Foreskin keratinocyte (primary cell): ENCODE measurements at places on chromosomes 4 and X. TPM values are rescaled to one million over a fixed set of nuclear protein-coding genes. Genes with fewer than 3 reads are reported as not detected.

DNA sequence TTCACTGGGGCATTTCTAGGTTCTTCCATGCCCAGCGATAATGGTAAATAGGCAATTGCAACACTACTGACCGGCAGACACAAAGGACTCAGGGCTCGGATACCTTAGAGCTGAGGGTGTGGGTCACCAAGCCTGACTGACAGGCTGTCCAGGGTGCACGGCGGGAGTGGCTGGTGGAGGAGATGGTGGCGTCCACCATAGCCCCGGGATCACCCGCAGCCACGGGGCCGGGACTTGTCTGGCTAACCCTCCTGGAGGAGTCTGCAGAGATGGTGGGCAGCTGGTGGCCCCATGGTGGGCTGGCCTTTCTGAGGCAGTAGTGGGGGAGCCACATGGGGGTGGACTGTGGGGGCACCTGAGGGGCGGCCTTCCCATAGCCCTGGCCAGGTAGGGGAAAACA is 11.7 kb upstream of the ABLIM2 start:
- DNase-seq = no peak

DNA sequence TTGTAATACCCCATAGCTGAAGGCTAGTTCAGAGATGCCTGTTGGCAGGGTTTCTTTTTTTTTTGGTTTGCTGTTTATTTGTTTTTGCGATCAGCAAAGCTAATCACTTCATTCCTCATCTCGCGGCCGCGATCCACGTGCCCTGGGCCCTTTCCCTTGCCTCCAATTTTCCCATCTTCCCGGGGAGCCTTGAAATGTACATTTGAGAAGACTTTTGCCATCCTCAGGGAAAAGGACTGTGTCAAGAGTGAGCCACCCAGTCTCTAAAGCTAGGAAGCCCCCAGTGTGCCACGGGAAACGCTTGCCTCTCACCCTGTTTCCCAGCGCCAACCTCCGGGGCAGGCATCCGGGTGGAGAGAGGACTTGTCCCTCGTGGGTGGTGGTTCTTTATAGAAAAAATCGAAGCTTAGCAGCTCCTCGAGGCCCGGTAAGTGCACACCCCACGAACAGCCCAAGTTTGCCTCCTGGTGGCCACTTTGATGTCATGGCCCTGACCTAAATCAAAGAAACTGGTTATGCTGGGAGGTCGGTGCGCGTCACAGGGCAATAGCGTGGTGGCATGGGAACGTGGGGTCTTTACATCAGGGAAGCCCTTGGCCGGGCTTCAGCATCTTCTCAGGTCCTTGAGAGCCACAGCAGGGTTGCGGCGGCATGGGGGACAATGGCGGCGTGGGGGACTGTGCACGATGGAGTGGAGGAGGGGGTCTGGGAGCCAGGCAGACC is 42.0 kb downstream of the MAP7D3 start:
- DNase-seq = no peak

DNA sequence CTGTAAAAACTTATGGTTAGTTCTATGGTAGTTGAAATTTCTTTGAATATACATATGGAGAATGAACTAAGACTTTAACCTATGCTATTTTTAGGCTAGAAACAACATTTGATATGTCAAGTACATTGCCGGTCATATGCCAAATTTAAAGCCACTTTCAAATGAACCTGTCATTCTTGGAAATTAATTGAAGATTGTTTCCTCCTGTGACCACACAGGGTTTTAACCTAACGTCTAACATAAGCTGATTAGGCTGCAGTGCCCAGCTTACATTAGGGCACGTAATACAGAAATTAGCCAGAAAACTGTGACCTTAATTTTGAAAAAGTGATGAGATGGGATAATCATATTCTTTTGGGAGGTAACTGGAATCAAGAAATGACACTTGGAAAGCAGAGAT is 645.9 kb downstream of the FSTL5 start:
- no peak for DNase-seq

GRCh38 chrX:122582280-122582974 is 601.7 kb upstream of the GRIA3 start:
- DNase-seq = peak; percentile 81

DNA sequence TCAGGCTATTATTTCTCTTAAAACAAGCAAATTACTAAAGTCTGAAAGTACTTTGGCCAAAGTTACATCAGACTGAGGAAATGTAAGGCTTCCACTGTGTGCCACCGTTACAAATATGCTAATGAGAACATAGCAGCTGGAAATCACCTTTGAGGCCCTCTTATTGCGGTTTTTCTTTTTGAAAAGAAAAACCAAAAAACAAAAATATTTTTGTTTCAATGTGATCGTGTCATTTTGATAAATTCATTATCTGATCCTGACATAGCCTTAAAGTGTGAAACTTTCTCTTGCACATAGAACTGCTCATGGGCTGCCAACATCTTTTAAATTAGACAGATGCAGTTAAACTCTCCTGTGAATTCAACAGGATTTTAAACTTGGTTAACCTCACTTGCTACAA is 2.8 kb upstream of the TIFA start:
- DNase-seq = no peak

GRCh38 chrX:1389181-1389992 is 2.5 kb downstream of the SLC25A6 start:
- no peak for DNase-seq

GRCh38 chr4:33091961-33092360 is 2371.8 kb downstream of the PCDH7 start:
- no peak for DNase-seq

DNA sequence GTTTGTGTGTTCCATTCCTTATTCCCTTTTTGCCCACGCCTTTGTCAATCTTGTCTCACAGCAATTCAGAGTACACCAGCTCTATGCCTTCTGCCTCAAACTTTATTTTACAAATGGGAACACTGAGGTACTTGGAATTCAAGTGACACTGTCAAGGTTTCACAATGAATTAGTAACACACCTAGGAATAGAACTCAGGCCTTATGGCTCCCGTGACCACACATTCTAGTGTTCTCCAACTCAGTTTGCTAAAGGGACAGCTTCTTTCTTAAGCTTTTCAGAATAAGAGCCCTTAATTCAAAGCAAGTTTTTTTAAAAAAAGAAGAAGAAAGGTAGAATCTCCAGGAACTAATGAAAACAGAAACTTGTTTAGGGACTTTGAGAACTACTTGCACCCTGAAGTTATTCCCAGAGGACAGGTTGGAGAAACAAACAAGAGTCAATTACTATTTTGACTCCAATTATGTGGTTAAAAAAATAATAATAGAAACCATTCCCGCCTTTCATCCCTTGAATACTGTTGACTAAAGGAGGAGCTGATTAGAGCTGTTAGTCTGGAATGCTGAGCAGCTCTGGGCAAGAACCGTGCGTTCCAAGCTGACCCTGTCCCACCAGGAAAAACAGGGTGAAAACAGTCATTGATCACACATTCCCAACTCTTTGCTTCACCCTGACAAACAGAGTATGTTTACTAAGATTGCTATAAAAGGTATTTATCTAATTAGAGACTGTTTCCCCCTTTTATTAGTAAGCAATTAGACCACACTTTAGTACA is 408.8 kb upstream of the CNKSR2 start:
- DNase-seq = no peak

- DNase-seq = no peak
Measured at GRCh38 chr4:78940752-78941151, 1.5 kb upstream of the PAQR3 start.

- DNase-seq = peak; percentile 75
Measured at GRCh38 chr4:4269856-4270255, 20.1 kb downstream of the LYAR start.

Gene TXK
- not detected in 2 replicates for total RNA-seq
